Cerebellar cortex (tissue), 1 donor: ENCODE measurements at places on chromosomes 1 and 21.

- DNase-seq, result no peak
These were observed 3.6 kb upstream of the NAV1 start for GRCh38 chr1:201535046-201535918.

- DNase-seq, result no peak
These were observed 251.9 kb downstream of the SDCCAG8 start for GRCh38 chr1:243507672-243508302.

GRCh38 chr1:236491469-236492136 lies 32.2 kb upstream of the LGALS8 start:
- no peak for DNase-seq

- DNase-seq, result no peak
These were observed 24.7 kb upstream of the LAMC2 start for GRCh38 chr1:183161391-183161790.

- no peak for DNase-seq
These were observed 10.1 kb upstream of the GPR153 start for GRCh38 chr1:6271006-6271405.

DNA sequence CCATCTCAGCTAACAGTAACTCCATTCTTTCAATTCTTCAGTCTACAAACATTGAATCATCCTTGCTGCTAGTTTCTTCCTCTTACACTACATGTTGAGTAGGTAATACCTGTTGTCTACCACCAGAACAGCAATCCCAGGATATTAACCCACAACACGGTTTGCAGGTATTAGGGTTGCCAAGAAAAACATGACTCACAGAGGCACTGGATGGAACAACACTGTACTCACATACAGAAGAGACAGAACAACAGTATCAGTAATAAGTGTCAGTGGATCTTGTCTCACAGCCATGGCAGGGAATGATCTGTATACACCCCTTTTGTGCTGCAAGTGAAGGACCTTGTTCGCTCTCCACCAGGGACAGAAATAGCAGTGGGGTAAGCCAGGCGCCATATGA lies 212.1 kb downstream of the GPR52 start:
- no peak for DNase-seq

GRCh38 chr1:162335126-162335525 lies 41.5 kb downstream of the SPATA46 start:
- DNase-seq, result no peak

GRCh38 chr1:198604975-198605374 lies 33.9 kb upstream of the PTPRC start:
- DNase-seq, result no peak

- no peak for DNase-seq
These were observed 164.9 kb upstream of the TMEM51 start for GRCh38 chr1:14988636-14989035.

DNA sequence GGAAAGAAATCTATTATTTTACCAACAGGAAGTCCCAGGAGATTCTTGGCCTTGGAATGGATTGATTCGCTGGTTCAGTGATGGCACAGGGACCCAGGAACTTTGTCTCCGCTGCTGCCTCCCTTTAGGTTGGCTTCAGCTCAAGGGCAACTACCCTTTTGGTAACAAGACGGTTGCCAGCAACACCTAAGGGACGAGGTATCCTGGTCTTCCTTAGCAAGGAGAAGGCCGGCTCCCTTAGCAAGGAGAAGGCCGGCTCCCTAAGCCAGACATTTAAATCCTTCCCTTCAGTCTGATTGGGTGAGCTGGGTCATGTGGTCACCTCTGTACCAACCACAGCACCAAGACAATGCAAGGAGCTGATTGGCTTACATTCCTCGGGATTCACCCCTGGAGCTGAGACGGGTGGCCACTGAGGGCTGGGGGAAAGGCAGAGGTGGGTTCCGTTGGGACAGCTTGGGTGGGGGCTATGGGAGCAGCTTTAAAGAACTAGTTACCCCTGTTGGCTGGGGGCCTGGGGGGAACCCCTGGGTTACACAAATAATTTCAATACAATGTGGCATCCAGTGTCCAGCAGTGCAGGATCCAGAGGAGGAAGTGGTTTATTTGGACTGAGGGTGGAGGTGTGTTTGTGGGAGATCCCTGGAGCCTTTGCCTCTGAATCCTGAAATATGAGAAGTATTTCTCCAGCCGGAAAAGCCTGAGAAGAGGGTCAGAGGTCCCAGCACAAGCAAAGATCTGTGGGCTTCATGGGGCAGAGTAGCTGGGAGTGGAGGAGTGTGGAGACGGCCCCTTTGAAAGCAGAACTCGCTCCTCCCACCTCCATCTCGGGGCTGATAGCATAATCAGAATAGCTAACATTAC lies 20.7 kb upstream of the CLIC4 start:
- DNase-seq, result peak; percentile 69

GRCh38 chr1:233005156-233005555 lies 54.7 kb downstream of the NTPCR start:
- no peak for DNase-seq
